ENCODE measurements at places on chromosomes 6 and 20.

- DNase-seq, result peak; percentile 84
Measured at GRCh38 chr20:53934421-53935343, 135.7 kb downstream of the BCAS1 start.

- DNase-seq, result peak; percentile 39
Measured at GRCh38 chr20:17875106-17875980, 93.3 kb downstream of the SNX5 start.

- no peak for DNase-seq
Measured at GRCh38 chr6:119052987-119053386, 25.5 kb downstream of the FAM184A start.

- DNase-seq, result no peak
Measured at GRCh38 chr6:15253203-15254022, 7.5 kb downstream of the JARID2 start.

DNA sequence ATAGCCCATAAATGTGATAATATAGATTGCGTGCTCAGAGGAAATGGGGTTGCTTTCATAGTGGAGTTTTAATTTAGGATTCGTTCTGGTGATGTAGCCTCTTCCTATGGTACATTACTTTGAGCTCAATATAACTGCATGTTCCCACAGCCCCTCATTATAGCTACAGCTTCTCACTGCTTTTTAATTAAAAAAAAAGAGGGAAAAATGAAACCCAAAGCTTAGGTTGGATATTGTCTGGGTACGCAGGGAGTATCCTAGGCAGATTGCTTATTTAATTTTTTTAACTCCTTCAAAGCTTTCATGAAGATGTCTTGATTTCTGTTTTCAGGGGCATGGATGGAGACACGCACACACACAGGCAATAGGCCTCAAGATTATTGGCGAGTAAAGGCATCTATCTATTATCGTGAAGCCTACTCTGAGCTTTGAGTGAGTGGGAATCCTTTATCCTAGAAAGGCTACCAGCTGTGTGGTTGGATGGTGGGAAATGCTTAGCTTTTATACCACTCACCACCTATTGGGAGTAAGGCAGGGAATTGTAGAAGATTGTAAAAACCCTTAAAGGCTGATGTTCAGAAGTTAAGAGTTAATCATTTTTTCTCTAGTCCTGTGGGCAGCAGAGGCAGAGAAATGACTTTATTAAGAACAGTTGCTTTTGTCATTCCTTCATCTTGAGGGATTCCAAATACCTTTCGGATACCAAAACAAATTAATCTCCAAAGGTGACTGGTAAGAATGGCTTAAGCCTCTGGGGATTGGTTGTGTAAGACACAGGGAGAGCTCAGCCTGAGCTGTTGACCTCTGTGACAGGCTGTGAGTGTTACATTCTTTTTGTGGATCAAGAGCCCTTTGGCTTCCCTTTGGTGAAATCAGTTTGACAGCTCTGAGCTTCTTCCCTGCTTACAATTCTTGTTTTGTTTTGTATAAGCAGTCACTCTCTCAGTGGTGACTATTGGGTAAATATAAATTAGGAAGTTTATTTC, 33.4 kb downstream of the CTNNBL1 start:
- DNase-seq, result no peak
